ENCODE measurements at places on chromosomes 16 and 17.

- DNase-seq, result no peak
These were observed 439.7 kb upstream of the RBFOX1 start for GRCh38 chr16:6892966-6893365.

DNA sequence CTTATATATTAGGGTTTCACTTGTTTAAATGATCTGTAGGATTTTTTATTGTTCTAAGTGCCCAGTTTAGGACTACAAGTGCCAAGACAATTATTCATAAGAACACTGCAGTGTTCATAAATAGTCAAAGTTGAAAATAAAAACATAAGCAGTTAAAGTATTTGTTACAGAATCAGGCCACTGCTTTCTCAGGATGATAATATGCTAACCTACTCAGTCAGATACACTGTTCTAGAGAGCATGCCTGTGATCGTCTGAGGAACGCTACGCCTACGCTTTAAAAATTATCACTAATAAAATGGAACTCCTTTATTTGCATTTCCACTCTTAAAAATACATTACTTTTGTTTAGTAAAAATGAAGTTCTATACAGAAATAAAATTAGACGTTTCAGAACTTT is 37.4 kb upstream of the TRAP1 start:
- DNase-seq, result no peak

DNA sequence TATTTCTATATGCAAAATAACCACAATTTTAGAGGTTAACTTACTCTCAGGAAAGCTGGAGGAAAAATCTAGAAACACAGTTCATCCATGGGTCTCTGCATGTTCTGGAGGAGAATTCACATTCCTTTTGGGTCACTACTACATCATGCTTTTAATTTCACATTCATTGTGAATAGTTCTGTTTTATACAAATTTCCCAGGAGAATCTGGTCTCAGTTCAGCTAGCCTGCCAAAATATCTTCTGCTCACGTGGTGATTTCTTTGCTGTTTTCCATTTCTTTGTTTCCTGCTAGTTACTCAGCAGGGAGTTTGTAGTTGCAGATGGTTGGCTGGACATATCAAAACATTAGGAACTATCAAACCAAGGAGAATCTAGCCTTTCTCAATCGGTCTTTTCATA is at the start of gene ABCA9:
TSS of gene ABCA9 (minus strand) at position 106 of the 400 bp plus-strand sequence. CDS start 9,801 bp downstream, outside the sequence.
- DNase-seq, result no peak

DNA sequence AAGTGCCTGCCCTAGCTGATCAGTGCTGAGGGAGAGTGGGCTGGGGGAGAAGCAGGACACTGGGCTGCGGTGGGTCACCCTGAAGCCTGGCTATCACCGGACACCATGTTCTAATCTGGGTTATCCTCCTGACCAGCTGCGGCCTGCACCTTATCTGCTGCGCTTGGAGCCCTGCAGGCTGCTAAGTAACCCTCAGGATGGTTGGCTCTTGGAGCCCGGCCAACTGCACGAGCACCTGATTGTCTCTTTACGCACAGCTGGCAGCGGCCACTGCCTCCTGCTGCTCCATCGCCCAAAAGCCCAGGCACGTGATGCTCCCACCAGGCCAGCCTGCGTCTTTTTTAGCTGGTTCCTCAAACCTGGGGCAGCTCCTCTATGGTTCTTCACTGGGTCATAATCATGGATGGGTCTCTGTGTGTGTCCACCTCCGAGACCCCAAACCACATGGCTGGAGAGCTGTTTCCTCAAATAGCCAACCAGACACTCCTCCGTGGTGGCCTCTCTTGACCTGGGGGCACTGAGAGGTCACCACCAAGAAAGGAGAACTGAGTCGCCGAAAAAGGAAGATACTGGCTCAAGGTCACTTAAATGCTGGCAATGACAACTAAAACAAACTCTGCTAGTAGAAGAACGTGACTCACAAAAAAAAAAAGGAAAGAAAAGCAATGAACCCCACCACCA is 21.7 kb downstream of the SPHK1 start:
- DNase-seq, result no peak

DNA sequence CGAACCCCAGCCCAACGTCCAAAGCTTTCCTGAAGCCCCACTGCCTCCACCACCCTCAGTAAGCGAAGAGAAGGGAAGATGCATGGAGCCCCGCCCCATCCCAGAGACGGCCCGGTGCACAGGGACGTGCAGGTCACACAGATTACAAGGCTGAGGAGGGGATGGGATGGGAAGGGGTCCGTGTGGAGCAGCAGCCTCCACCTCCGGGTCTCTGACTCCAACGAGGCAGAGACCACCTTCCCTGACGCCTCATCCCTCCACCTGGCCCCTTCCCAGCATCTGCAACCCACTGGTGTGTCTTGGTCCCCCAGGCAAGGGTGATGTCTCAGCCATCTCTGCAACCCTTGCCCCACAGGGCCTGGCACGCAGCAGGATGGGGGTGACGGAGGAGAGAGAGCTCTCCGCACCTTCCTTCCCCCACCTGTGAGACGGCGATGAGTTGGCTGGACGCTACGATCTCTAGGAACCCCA is 58.5 kb downstream of the TBC1D16 start:
- no peak for DNase-seq

DNA sequence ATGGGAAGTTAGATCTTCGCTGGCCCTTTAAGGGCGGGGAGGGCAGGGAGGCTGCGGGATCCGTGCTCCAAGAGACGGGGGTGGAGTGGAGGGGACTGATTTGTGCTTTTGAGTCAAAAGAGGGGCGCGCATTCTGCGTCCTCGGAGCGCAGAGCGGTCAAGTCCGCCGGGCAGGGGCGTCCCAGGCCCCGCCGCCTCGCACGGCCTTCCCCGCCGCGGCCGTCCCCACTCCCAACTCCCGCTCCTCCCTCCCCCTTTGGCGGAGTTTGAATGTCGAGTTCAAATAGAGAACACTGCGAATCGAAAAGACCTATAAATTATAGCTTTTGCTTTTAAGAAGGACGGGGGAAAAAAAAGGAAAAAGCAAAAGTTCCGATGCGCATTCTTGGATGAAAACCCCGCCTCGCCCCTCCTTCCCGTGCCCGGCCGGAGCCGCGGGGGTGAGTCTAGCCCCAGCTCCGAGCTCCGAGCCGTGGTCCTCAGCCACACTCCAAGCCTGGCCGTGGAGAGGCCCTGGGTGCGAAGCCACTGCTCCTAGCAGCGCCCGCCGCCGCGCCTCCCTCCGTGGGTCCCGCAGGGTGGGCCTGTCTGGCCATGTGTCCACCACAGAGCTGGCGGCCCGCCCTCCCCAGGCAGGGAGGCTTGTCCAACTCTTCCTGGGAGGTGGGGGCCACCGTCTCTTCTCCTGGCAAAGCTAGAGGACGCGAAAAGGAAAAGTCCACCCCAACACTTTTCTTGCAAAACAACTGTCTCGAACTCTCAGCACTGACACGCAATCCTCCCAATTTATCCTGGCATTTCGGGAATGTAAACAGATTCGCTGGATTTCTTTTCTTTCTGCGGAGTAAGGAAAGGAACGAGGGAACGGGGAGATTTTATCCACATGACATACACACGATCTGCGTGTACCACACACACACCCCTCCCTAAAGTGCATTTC is 3.6 kb downstream of the CBX8 start:
- DNase-seq, result peak; percentile 77
